ENCODE measurements at places on chromosomes 6 and 20. TPM values are rescaled to one million over a fixed set of nuclear protein-coding genes. Genes with fewer than 3 reads are reported as not detected.

GRCh38 chr6:16265351-16266341, 27.3 kb downstream of the GMPR start:
- H3K27me3 ChIP-seq, result no peaks in the 10 kb centered on the region
- peaks cover 3% of the 10 kb centered on the region for H3K36me3 ChIP-seq
- peaks cover 2% of the 10 kb centered on the region for H3K4me1 ChIP-seq
- no peak for DNase-seq

GRCh38 chr6:69735027-69735426, 61.8 kb downstream of the LMBRD1 start:
- peaks cover 2% of the 10 kb centered on the region for H3K4me1 ChIP-seq
- H3K27me3 ChIP-seq, result no peaks in the 10 kb centered on the region
- H3K36me3 ChIP-seq, result peaks cover 5% of the 10 kb centered on the region
- H3K4me3 ChIP-seq, result no peak overlapping the region
- no peak for DNase-seq

- H3K27ac ChIP-seq, result no peak overlapping the region
- no peak overlapping the region for H3K4me3 ChIP-seq
- DNase-seq, result no peak
- H3K27me3 ChIP-seq, result peaks cover 2% of the 10 kb centered on the region
These were observed 33.2 kb upstream of the SNX9 start for GRCh38 chr6:157789861-157790260.

GRCh38 chr6:168095716-168096250, 16.8 kb upstream of the FRMD1 start:
- no peaks in the 10 kb centered on the region for H3K36me3 ChIP-seq
- H3K4me1 ChIP-seq, result no peaks in the 10 kb centered on the region
- no peak overlapping the region for H3K4me3 ChIP-seq
- H3K27me3 ChIP-seq, result peaks cover 5% of the 10 kb centered on the region
- H3K27ac ChIP-seq, result no peak overlapping the region

GRCh38 chr20:43255877-43256276, 66.2 kb upstream of the PTPRT start:
- H3K4me3 ChIP-seq, result no peak overlapping the region
- H3K27ac ChIP-seq, result no peak overlapping the region
- no peaks in the 10 kb centered on the region for H3K36me3 ChIP-seq
- no peak for DNase-seq

DNA sequence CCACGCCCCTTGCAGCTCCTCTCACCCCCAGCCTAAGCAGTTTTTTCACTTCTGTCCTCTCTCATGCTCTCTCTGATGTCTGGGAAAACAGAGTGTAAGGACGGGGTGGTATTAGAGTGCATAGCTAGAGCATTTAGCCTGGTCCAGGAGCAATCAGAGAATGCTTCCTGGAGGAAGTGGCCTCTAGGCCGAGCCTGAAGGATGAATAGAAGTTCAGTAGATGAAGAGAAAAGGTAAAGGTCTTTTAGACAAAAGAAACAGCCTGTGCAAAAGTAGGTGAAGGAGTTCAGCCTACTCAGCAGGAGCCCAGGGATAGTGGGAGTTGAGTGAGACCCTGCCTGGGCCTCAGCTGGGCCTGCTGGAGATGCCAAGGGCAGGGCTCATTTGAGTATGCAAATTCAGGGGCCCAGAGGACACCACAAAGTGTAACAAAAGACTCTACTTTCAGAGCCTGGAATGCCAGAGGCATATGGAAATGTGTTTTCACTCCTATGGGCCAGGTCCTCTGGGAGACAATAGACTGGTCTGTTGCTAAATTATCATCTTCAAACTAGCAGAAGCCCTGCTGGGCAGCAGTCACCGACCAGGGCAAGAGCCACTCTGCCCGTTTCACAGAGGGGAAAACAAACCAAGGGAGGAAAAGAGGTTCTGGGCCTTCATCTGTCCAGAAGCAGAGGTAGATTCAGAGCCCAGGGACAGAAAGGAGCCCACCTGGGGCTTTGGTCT, 19.7 kb upstream of the TM9SF4 start:
- no peak overlapping the region for H3K4me3 ChIP-seq
- peaks cover 14% of the 10 kb centered on the region for H3K4me1 ChIP-seq
- H3K36me3 ChIP-seq, result no peaks in the 10 kb centered on the region
- no peak for DNase-seq
- H3K27me3 ChIP-seq, result peaks cover 28% of the 10 kb centered on the region

DNA sequence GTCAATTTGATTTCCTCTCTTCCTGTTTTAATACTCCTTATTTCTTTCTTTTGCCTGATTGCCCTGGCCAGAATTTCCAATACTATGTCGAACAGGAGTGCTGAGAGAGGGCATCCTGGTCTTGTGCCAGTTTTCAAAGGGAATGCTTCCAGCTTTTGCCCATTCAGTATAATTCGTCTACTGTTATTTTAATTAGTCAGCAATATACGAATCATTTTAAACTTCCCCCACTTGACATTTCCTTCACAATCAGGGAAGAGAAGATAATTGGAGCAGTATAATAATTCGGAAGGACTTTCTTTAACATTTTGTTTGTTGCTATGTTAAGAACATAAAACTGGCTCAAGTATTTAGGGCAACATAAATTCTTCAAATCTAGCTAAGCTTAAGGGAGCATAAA, 860.3 kb upstream of the SLC35B3 start:
- no peaks in the 10 kb centered on the region for H3K27me3 ChIP-seq
- H3K4me3 ChIP-seq, result no peak overlapping the region
- no peaks in the 10 kb centered on the region for H3K4me1 ChIP-seq
- DNase-seq, result no peak

DNA sequence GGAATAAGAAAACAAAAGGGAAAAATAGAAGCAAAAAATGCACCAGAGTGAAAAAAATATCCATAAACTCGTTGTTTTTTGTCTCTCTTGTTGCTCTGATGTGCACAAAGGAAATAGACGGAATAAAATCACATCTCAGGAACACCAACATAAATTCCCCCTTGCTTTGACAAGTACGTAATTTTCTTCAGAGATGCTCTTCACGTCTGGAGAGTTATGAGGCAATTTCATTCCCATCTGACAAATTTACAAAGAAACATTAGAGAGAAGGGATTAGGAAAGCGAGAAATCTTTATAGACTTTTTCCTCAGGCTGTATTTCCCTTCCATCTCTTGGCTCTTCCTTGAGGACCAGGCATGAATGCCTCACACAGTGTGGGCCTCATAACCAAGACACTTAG, 250.1 kb upstream of the ZFP64 start:
- no peak overlapping the region for H3K4me3 ChIP-seq
- H3K27me3 ChIP-seq, result no peaks in the 10 kb centered on the region
- peaks cover 2% of the 10 kb centered on the region for H3K4me1 ChIP-seq

GRCh38 chr6:487956-488355, 96.4 kb downstream of the IRF4 start:
- peak overlapping the region; percentile 66 for H3K27ac ChIP-seq
- H3K4me1 ChIP-seq, result peaks cover 56% of the 10 kb centered on the region
- peak overlapping the region; percentile 14 for H3K4me3 ChIP-seq
- peaks cover 27% of the 10 kb centered on the region for H3K36me3 ChIP-seq
- no peak for DNase-seq
- no peaks in the 10 kb centered on the region for H3K27me3 ChIP-seq

GRCh38 chr6:84967965-84968364, 203.6 kb upstream of the TBX18 start:
- H3K4me3 ChIP-seq, result no peak overlapping the region
- no peaks in the 10 kb centered on the region for H3K27me3 ChIP-seq
- no peak overlapping the region for H3K27ac ChIP-seq
- no peaks in the 10 kb centered on the region for H3K4me1 ChIP-seq
- DNase-seq, result no peak

DNA sequence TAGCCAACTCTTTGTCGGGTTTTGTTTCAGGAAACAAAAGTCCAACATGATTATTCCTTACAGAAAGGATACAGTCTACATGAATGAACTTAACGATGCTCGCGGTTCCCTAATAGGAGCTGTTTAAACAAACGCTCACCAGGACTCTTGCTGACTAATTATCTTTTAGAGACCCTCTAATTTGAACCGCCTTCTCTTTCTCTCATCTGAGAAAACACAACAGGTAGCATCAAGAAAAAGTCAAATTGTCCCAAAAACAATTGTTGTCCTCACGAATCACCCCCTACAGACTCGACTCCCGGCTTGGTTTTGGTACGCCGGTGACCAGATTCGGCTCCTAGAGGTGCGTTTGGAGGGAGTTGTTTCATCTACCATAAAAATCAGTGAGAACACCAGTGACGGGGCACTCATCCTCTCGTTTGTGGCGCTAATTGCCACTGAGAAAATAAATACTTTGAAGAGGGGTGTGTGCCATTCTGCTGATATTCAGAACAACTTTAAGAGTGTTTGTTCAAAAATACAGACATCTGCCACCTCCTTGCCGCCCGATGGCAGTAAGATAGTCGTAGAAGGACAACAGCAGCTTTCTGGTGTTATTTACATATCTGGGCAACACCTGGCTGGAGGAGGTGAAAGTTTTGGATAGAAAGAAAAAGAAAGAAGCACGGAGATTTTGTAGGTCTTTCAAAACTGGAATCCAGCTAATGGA, 1.1 kb upstream of the SIM1 start:
- H3K27me3 ChIP-seq, result peaks cover 92% of the 10 kb centered on the region
- H3K4me1 ChIP-seq, result peaks cover 10% of the 10 kb centered on the region
- H3K27ac ChIP-seq, result peak overlapping the region; percentile 15
- peaks cover 6% of the 10 kb centered on the region for H3K36me3 ChIP-seq

DNA sequence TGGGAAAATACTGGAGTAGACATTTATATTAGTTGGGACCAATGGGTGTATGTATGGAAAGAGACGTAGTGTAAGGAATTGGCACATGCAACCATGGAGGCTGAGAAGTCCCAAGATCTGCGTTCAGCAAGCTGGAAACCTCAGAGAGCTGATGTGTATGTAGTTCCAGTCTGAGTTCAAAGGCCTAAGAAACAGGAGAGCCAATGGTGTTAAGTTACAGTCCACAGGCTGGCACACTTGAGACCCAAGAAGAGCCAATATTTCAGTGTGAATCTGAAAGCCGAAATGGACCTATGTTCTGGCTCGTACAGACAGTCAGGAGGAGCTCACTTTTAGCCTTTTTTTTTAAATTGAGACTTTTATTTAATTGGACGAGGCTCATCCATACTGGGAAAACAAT, 244.2 kb downstream of the CDKAL1 start:
- H3K36me3 ChIP-seq, result peaks cover 14% of the 10 kb centered on the region
- DNase-seq, result no peak
- H3K4me1 ChIP-seq, result no peaks in the 10 kb centered on the region
- H3K27ac ChIP-seq, result no peak overlapping the region
- H3K27me3 ChIP-seq, result no peaks in the 10 kb centered on the region

- DNase-seq, result no peak
- peaks cover 5% of the 10 kb centered on the region for H3K4me1 ChIP-seq
- H3K36me3 ChIP-seq, result peaks cover 14% of the 10 kb centered on the region
These were observed 8.2 kb downstream of the IRAK1BP1 start for GRCh38 chr6:78875505-78875904.

GRCh38 chr20:40695214-40695613, 6.2 kb upstream of the MAFB start:
- DNase-seq, result no peak
- peaks cover 91% of the 10 kb centered on the region for H3K27me3 ChIP-seq

GRCh38 chr6:14349507-14349906, 231.9 kb downstream of the CD83 start:
- H3K4me1 ChIP-seq, result peaks cover 16% of the 10 kb centered on the region
- H3K27ac ChIP-seq, result no peak overlapping the region
- no peak for DNase-seq

DNA sequence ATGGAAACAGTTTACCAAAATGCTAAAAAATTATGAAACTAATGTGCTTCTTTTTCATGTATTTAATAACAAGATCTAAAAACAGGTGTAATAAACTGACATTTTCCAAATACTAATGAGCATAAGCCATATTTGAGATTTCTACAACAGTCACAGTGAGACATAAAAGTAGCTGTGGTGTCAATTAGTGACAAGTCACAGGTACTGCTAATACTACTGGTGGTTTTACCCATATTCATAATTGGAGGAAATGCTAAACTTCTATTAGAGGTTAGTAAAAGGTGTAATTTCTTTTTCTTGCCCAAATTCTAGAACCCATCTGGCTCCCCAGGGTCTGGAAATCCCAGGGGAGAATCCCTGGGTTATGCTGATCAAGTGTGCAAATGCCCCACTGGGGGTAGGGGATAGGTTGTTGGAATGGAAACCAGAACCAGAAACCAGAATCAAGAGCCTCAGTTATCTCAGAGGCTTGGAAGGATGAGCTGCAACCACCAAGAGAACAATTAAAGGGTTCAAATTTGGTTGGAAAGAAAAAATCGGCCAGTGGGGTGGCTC, 7.1 kb upstream of the GTF2H4 start:
- H3K27ac ChIP-seq, result no peak overlapping the region
- DNase-seq, result no peak
- peaks cover 2% of the 10 kb centered on the region for H3K27me3 ChIP-seq
- no peak overlapping the region for H3K4me3 ChIP-seq
- peaks cover 7% of the 10 kb centered on the region for H3K4me1 ChIP-seq
- H3K36me3 ChIP-seq, result peaks cover 5% of the 10 kb centered on the region

DNA sequence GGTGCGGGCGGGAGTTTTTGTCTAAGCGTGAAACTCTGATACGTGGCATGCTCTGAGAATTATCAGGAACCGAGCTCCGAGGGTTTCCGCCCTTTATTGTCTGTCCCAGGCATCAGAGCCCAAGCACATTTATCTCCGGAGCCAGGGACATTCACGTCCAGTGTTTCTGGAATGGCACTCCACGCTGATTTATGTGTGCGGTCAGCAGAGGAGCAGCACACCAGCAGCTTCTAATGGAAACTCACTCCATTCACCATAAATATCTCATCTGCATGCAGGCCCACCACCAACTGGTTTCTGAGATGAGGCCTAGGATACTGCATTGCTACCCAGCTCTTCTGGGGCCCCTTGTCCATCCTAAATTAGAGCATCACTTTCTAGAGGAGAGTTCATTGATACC, 51.9 kb upstream of the SYNDIG1 start:
- no peaks in the 10 kb centered on the region for H3K4me1 ChIP-seq
- DNase-seq, result no peak
- H3K36me3 ChIP-seq, result no peaks in the 10 kb centered on the region
- no peaks in the 10 kb centered on the region for H3K27me3 ChIP-seq
- no peak overlapping the region for H3K27ac ChIP-seq
- no peak overlapping the region for H3K4me3 ChIP-seq

- DNase-seq, result no peak
- H3K27ac ChIP-seq, result no peak overlapping the region
- no peaks in the 10 kb centered on the region for H3K4me1 ChIP-seq
- no peaks in the 10 kb centered on the region for H3K36me3 ChIP-seq
- peaks cover 20% of the 10 kb centered on the region for H3K27me3 ChIP-seq
- H3K4me3 ChIP-seq, result no peak overlapping the region
These were observed 28.9 kb upstream of the RIPK1 start for GRCh38 chr6:3039384-3039783.

BPI gene
- total RNA-seq, result not detected

PARD6B gene
- total RNA-seq, result 6.8 TPM

THBD gene
- 0.22 TPM for total RNA-seq

SAPCD1 gene
- 13.1 TPM for total RNA-seq

SPTLC3 gene
- total RNA-seq, result 1.0 TPM

PTGIS gene
- total RNA-seq, result 0.39 TPM

Measured in activated naive CD8-positive, alpha-beta T cell treated with anti-CD3 and anti-CD28 coated beads, Interleukin-2, amount 10 ng/mL, durations not matched to agents 7 days and 5 days (primary cell).